Hair follicular keratinocyte (primary cell): ENCODE measurements at places on chromosomes 4 and X. TPM values are rescaled to one million over a fixed set of nuclear protein-coding genes. Genes with fewer than 3 reads are reported as not detected.

Gene ARHGAP36
- total RNA-seq: not detected in 2 replicates

Gene NWD2
- total RNA-seq: not detected in 2 replicates

Gene TFE3
- total RNA-seq: 41.8 and 59.8 TPM in 2 replicates

Gene IDUA
- 1.5 and 5.9 TPM in 2 replicates for total RNA-seq

Gene TEX11
- total RNA-seq: not detected in 2 replicates

Gene SLC7A11
- 22.8 and 30.2 TPM in 2 replicates for total RNA-seq

Gene ASMT
- not detected in 2 replicates for total RNA-seq

Gene MGAT4D
- total RNA-seq: not detected in 2 replicates

Gene SPANXD
- total RNA-seq: not detected in 2 replicates

Gene CCSER1
- 0.19 and 0.39 TPM in 2 replicates for total RNA-seq

Gene ZMAT1
- not detected in 2 replicates for total RNA-seq

Gene SPANXN4
- total RNA-seq: not detected in 2 replicates

Gene SYTL5
- total RNA-seq: 0.04 and 0.08 TPM in 2 replicates

Gene ATP8A1
- under 0.01 and 0.16 TPM in 2 replicates for total RNA-seq

Gene FGA
- not detected in 2 replicates for total RNA-seq

Gene PABPC1L2B
- total RNA-seq: not detected in 2 replicates

Gene SLC2A9
- total RNA-seq: 59.2 and 68.3 TPM in 2 replicates

Gene SUPT20HL1
- total RNA-seq: not detected in 2 replicates

Gene USP46
- total RNA-seq: 6.1 and 7.3 TPM in 2 replicates

Gene DGAT2L6
- total RNA-seq: not detected in 2 replicates

Gene HPSE
- 7.6 and 11.1 TPM in 2 replicates for total RNA-seq

Gene SLC26A1
- not detected in 2 replicates for total RNA-seq
